ENCODE measurements at places on chromosomes 7 and 10.

- peaks cover 9% of the 10 kb centered on the region for H3K4me1 ChIP-seq
- H3K27ac ChIP-seq = no peak overlapping the region
- H3K36me3 ChIP-seq = no peaks in the 10 kb centered on the region
- DNase-seq = no peak
- no peaks in the 10 kb centered on the region for H3K27me3 ChIP-seq
- no peak overlapping the region for H3K4me3 ChIP-seq
These were observed 12.8 kb downstream of the LRRN3 start for GRCh38 chr7:111103678-111104274.

GRCh38 chr10:23457632-23458417 is 18.9 kb downstream of the OTUD1 start:
- H3K4me1 ChIP-seq = peaks cover 27% of the 10 kb centered on the region
- H3K4me3 ChIP-seq = no peak overlapping the region
- H3K27ac ChIP-seq = no peak overlapping the region
- H3K27me3 ChIP-seq = no peaks in the 10 kb centered on the region
- no peaks in the 10 kb centered on the region for H3K36me3 ChIP-seq

DNA sequence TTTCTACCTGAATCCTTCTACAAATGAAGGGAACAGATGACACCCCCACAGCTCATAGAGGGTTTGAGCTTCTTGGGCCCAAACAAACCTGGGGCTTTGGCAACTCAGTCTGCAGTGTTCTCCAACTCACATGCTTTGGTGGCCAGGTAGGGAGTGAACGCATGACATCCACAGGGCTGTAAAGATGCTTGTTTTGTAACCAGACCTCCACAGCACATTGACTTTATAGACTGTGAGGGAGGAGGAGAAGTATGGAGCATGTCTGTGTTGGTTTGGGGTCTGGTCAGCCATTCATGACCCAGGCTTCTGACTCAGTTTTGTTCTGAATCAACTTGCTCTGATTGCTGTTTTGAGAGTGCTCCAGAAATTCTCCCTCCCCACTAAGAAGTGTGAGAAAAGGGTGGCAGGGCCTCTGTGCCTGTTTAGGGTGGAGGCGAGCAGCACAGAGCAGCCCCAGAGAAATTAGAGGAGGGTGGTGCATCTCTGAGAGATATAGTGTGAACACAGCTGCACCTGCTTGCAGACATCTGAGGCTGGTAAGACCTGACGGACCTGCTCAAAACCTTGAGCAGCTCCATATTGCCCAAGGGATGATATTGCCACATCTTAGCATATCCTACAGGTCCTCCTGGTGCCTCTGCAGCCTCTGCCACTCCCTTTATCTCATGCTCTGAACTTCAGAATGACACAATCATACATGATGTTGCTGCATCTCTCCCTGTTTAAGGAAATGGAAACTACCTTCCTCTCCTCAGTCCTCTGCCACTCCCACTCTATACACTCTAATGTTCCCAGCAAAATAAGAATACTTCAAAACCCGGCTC is 287.7 kb downstream of the ABCA13 start:
- no peaks in the 10 kb centered on the region for H3K36me3 ChIP-seq
- H3K4me3 ChIP-seq = no peak overlapping the region

GRCh38 chr7:7862393-7862792 is 106.2 kb upstream of the GLCCI1 start:
- H3K4me3 ChIP-seq = no peak overlapping the region
- peaks cover 24% of the 10 kb centered on the region for H3K4me1 ChIP-seq
- no peaks in the 10 kb centered on the region for H3K27me3 ChIP-seq

GRCh38 chr7:126657599-126658358 is 595.0 kb downstream of the GRM8 start:
- no peak for DNase-seq
- no peaks in the 10 kb centered on the region for H3K4me1 ChIP-seq
- H3K27me3 ChIP-seq = no peaks in the 10 kb centered on the region
- H3K36me3 ChIP-seq = no peaks in the 10 kb centered on the region
- no peak overlapping the region for H3K27ac ChIP-seq

Measured in MM.1S (cell line).